Lower leg skin (tissue), 4 donors: ENCODE measurements at places on chromosomes 2 and 18. TPM values are rescaled to one million over a fixed set of nuclear protein-coding genes. Genes with fewer than 3 reads are reported as not detected.

DNA sequence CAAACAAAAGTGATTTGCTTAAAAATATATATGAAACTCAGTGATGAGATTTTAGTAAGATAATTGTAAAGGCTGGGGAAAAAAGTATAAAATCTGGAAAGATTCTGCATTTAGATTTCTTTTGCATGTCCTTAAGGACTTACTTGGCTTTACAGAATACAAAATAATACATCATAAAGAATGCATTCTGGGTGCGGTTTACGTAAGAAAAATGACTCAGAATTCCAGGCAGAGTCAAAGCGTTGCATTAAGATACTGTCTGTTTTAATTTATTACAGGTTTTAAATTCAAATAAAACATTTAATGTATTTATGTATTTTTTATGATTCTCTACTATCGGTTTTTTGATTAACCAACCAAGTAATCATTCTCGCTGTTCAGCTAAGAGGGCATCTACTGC is 178.0 kb downstream of the SH3BP4 start:
- no peak for DNase-seq

GRCh38 chr18:57793302-57793986 is 9.7 kb downstream of the ATP8B1 start:
- DNase-seq: no peak

GRCh38 chr2:189797902-189798301 is 13.7 kb downstream of the PMS1 start:
- DNase-seq: no peak

GRCh38 chr18:24500217-24500616 is 39.8 kb downstream of the HRH4 start:
- DNase-seq: no peak

DNA sequence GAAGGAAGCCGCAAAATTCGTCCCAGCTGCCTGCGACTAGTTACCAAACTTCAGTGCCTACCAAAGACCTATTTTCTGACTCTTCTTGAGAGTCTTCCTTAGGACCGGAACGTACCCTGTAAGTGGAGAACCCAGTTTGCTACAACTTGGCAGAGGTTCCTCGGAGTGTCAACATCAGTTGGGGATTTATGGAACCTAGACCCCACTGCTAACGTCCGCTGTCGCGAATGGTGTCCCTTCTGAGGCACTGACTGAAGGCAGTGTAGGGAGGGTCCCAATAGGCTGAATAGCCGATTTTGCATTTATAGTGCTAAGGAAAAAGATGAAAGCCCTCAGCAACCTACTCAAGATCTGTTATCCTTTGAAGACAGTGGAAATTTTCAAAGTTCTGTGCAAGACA is 568 bp upstream of the STK17B start:
- no peak for DNase-seq

- no peak for DNase-seq
Observed at GRCh38 chr2:71220743-71221142, 6.2 kb downstream of the PAIP2B start.

FEV gene
- total RNA-seq: not detected

HAAO gene
- total RNA-seq: 3.6 TPM

NR4A2 gene
- 1.8 TPM for total RNA-seq
